ENCODE measurements at places on chromosomes 1 and 21.

GRCh38 chr1:58158506-58159433 lies 387.8 kb downstream of the OMA1 start:
- no peak for DNase-seq

- DNase-seq, result no peak
These were observed 35.9 kb downstream of the FCER1A start for GRCh38 chr1:159338018-159338417.

- DNase-seq, result peak; percentile 25
These were observed 296.6 kb downstream of the OMA1 start for GRCh38 chr1:58249737-58250586.

DNA sequence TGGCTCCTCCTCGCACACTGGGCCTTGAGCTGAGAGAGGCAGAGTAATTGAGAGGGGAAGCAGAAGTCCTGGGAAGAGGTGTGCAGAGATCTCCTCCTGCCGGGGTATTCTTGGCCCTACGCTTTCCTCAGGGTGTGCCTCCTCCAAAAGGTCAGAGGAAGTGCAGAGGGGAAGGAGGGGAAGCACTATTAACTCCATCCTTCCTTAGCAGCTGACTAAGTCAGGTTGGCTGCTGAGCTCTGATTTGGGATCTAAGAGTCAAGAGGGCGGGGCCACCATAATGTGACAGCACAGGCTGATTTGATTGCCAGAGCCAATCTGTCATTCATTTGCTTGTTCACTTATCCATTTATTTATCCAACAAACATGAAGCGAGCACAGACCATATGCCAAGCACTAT lies 12.3 kb downstream of the ATP2B4 start:
- no peak for DNase-seq

DNA sequence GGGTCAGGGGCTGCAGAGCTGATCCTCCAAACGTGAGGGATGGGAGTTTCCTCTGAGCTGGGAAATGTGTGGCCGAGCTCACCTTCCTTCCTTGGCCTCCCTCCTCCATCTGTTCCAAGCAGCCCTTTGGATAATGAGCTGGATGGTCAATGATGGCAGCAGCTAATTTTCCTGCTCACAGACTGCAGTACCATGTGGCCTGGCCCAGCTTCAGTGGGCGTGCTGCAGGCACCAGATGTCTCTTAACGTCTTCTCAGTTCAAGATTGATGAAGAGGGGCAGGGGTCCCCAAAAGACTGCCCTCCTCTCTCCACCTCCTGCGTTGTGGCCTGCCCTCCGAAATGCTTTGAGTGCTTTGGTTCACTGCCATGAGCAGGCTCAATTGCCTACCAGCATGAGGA lies 86.0 kb downstream of the UBIAD1 start:
- DNase-seq, result no peak

DNA sequence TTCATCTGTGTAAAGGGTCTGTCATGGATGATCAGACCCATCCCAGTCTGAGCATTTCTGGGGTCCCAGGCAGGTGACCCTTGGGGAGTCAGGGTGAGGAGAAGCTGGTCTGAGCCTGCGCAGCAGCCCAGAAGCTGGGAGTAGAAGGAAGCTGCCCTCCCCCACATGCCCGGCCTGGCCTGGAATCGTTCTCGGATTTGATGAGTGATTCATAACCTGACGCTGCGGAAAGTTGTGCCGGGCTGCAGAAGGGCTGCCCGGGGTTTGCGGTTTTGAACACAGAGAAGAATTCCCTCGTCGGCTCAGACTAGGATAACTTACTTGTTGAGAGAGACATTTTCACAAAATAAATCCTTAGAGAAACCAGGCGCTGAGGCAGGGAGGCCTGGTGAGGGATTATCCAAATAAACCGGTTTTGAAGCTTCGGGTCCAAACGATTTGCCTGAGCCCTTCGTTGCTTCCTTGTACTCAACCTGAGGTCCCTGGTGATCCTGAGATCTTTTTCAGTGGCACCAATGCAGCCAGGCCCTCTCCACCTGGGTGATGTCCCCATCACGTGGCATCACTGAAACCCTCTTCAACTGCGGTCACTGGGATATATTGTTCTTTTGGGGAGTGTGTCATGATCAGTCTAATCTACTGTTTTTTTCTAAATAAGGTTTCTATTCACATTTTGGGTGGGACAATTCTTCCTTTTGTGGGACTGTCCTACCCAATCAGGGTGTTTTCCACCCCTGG lies 29.2 kb downstream of the EPHB2 start:
- DNase-seq, result no peak

DNA sequence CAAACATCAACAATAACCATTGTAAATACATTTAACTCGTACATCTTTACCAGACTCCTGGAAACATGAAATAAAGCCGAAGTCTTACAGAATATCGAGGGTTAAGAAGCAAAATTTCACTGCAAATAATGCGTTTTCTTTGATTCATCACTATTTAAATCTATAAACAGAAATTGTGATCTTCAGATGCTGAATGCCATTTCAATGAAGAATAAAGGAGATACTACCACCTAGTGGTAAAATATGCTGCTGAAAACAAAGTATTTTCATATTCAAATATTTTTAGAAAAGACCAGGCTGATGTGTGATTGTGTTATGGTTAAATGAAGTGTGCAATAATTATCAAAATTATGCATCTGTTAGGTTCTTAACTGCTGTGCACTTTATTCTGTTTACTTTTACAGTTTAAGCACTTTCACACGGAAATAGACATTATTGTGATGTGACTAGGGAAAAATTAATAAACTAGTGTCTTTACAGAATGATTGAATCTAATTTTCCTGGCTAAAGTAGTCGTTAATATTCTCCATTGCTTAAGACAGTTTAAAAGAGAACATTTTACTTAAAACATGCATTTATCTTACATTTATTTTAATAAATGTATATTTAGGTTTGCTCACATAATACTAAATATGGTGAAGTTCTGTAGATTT lies 1093.1 kb downstream of the MRPL39 start:
- DNase-seq, result no peak
